Ovary (tissue), 10 donors: ENCODE measurements at places on chromosomes 6 and 20. TPM values are rescaled to one million over a fixed set of nuclear protein-coding genes. Genes with fewer than 3 reads are reported as not detected.

GRCh38 chr6:90249034-90249433 is 47.6 kb downstream of the BACH2 start:
- peaks cover 3% of the 10 kb centered on the region for H3K4me1 ChIP-seq
- no peak overlapping the region for H3K27ac ChIP-seq
- H3K27me3 ChIP-seq, result no peaks in the 10 kb centered on the region
- DNase-seq, result no peak

GRIK2 gene
- polyA plus RNA-seq, result 0.97 TPM

PRKN gene
- 3.0 TPM for polyA plus RNA-seq

DNA sequence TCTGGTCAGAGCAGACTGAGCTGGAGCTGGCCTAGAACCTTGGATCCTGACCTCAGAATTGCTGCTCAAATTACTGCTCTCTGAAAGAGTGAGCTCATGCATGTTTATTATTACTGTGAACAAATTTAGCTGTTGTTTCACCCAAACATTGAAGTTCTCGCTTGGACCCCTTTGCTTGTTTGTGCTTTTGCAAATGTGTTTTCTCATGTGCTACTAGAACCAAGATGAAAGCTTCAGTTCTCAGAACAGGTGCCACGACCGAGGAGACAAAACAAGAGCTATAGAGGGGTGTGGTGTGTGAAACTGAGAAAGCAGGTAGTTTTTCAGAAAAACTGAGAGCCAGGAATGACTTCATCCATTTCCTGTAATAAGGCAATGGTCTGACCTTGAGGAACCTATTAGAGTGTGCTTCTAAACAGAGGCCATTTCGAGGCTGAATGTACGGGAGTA is 50.0 kb upstream of the ESR1 start:
- H3K4me1 ChIP-seq, result peaks cover 9% of the 10 kb centered on the region
- no peak overlapping the region for H3K27ac ChIP-seq
- no peaks in the 10 kb centered on the region for H3K36me3 ChIP-seq
- no peaks in the 10 kb centered on the region for H3K27me3 ChIP-seq
- no peak overlapping the region for H3K4me3 ChIP-seq

- H3K27ac ChIP-seq, result no peak overlapping the region
- no peaks in the 10 kb centered on the region for H3K36me3 ChIP-seq
- DNase-seq, result no peak
- H3K4me1 ChIP-seq, result no peaks in the 10 kb centered on the region
- H3K4me3 ChIP-seq, result no peak overlapping the region
These were observed 22.8 kb downstream of the NPEPL1 start for GRCh38 chr20:58715391-58715800.

- no peaks in the 10 kb centered on the region for H3K27me3 ChIP-seq
- DNase-seq, result no peak
- no peak overlapping the region for H3K4me3 ChIP-seq
- no peak overlapping the region for H3K27ac ChIP-seq
These were observed 6.4 kb downstream of the FYN start for GRCh38 chr6:111866857-111867256.

DNA sequence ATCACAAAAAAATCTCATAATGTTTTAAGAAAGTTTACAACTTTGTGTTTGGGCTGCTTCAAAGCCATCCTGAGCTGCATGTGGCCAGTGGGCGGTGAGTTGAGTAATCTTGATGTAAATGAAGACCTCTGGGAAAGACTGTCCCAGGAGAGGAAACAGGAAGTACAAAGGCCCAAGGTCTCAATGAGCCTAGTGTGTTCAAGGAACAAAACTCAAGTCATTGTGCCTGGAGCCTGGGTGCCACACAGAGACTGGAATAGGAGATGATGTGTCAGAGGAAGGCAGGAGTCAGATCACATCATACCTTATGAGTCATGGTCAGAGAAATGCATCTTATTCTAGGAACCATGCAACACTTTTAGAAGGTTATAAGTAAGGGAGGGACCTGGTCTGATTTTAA is 51.5 kb downstream of the COL19A1 start:
- no peak for DNase-seq
- H3K27ac ChIP-seq, result no peak overlapping the region
- no peak overlapping the region for H3K4me3 ChIP-seq
- H3K4me1 ChIP-seq, result no peaks in the 10 kb centered on the region
- H3K36me3 ChIP-seq, result no peaks in the 10 kb centered on the region
- no peaks in the 10 kb centered on the region for H3K27me3 ChIP-seq

DNA sequence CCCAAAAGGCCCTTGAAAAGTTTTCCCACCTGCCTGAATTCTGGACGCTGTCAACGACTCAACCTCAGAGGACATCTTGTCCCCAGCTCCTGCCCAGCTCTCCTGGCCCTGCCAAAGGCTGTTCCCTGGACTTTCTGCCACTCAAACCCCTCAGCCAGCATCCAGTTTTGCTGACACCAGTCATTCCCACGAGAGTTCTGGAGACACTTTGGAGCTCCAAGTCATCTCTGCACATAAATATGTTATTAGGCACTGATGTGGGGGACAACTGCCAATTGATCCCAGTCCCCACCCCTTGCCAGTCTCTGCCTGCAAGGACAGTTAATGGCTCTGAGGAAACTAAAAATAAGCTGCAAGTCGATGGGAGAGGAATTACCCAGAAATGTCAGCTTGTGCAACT is 38.9 kb upstream of the KCNB1 start:
- H3K36me3 ChIP-seq, result no peaks in the 10 kb centered on the region
- no peaks in the 10 kb centered on the region for H3K4me1 ChIP-seq

- no peak overlapping the region for H3K27ac ChIP-seq
- no peak for DNase-seq
- H3K4me1 ChIP-seq, result no peaks in the 10 kb centered on the region
- no peaks in the 10 kb centered on the region for H3K27me3 ChIP-seq
- H3K36me3 ChIP-seq, result no peaks in the 10 kb centered on the region
These were observed 680.0 kb downstream of the RNF144B start for GRCh38 chr6:19067165-19067564.
